ENCODE measurements at places on chromosomes 6 and 20.

DNA sequence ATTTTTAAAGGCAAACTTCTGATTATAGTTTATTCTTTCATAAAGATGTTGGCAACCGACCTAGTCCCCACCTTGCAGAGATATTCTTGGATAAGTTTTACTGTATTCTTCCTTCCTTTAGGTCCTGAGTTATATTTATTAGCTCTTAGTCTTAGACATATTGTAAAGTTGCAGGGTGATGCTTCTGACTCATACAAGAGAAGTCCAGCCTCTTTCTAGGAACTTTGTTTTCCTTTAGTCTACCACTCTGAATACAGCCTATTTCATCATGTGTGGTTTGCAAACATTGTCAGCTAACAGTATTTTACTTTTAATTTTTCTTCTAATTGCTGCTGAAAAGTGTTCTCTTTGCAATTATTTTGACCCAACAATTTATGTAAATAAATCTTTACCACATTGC is 686.7 kb downstream of the COL12A1 start:
- DNase-seq, result no peak

DNA sequence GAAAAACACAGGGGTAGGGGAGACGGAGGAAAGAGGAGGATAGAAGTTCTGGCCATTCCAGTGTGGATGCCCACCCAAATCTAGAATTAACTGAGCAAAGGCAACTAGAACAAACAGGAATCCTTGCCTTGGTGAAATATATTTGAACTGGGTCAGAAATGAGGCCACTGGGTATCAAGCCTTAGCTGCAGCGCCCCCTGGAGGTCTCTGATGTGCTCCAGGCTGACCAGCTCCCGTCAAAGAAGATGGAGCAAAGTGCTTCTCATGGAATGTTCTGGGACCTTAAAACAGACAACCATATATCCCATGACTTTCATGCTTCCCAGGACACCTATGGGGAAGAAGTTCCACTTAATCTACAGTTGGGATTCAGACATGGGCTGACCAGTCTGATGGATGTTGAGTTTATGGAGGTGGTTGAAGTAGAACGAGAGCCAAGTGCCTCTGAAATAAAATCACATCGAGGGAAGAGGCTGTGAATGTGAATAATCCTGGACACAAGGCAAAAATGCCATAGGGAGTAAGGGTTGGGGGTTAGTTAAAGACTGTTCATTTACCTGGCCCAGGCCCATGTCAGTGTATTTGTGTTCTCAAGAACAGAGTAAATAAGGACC is 50.4 kb downstream of the HLA-DPB1 start:
- DNase-seq, result no peak

GRCh38 chr6:142861711-142862110 is 83.3 kb downstream of the HIVEP2 start:
- no peak for DNase-seq

GRCh38 chr20:53901497-53902096 is 168.8 kb downstream of the BCAS1 start:
- no peak for DNase-seq

DNA sequence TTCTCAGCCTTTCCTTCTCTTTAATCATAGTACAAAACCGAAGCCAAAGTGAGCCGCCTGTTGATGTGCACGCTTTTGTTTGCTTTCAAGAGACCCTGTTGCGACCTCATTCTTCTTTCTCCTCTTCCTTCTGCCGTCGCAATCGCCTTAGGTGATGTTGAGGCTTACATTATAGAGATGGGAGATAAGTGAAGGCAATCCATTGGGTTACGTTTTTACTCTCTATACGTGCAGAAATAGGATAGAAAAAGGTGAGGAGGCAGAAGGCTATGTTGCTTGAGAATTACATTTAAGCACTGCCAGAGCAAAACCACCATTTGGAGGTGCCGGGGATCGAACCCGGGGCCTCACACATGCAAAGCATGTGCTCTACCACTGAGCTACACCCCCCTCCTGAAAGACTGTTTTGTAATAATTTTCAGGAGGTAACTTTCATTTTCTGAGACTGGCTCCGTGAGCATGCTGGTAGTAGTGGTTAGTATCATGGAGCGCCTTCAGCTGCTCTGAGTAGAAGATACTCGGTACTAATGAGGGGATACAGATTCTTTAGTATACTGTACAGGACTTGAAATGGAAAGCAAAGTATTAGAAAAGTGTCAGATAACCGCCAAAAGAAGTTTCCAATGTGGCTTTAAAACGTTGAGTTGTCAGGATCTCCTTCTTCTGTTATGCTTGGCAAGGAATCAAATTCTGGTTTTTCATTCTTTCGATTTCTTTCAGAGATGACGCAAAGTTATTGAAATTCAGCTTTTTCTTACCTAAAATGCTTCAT is 165.6 kb downstream of the TRIM27 start:
- DNase-seq, result no peak

DNA sequence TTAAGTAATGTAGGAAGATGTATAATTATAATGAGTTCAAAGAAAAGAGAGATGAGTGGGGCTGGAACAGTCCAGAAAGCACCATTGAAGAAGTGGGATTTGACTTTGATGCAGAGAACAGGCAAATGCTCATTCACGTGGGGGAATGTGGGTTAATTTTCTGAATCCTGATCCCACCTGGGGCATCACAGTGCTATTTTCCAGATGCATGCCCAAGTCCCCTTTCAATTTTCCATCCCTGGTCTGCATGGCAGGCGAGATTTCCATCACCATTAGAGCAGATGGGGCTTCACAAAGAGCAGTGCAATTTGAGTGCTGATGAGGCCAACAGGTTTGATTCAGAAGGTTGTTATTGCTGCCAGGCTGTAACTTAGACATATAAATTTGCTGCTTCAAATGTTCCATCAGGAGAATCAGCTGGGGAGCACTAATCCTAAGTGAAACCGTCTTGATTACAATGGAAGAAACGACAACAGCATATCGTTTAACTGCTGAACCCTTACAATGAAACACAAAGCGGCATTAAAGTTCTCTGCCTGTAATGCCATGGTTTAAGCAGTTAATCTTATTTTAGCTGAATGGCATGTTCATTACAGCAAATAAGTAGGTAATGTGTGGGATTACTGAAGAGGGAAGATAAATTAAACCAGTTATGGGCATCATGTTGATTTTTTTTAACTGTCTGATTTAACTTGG is 45.2 kb downstream of the OSTM1 start:
- DNase-seq, result no peak

GRCh38 chr20:31669876-31670275 is 32.2 kb downstream of the COX4I2 start:
- DNase-seq, result no peak

- no peak for DNase-seq
Measured at GRCh38 chr6:15280028-15280427, 34.2 kb downstream of the JARID2 start.

GRCh38 chr6:89859744-89860143 is 30.1 kb downstream of the CASP8AP2 start:
- no peak for DNase-seq

DNA sequence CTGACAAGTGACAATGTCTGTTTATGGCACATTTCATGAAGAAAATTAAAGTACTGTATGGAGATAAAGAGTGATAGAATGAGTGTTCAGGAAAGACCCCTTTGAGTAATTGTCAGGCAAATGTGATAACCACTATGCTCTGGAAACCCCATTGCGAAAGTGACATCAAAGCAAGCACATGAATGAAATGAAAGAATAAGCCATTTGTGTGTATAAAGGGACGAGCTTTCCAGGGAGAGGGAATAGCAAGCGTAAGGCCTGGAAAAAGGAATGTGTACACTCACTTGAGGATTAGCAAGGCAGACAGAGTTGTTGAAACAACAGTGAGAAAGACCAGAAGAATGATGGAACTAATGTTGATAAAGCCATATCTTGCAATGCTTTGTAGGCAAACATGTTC is 490.0 kb downstream of the GRIK2 start:
- DNase-seq, result no peak

GRCh38 chr6:83221889-83222479 is 28.8 kb downstream of the RWDD2A start:
- no peak for DNase-seq

DNA sequence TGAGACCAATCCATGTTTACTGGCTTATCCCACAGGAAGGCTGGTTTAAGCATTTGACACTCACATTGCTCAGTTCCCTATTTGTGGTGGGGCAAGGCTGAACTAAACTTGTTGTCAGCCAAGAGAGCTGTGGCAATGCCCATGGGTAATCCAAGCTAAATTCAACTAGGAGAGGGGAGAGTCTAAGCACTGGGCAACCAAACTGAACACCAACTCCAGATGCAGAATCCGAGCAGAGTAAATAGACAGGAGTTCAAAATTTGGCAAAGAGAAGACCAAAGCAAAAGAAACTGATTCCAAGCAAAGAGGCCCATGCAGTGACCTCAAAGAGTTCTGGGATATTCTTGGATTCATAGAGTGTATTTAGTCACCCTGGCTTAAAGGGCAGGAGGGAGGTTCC is 106.5 kb upstream of the NT5E start:
- no peak for DNase-seq

DNA sequence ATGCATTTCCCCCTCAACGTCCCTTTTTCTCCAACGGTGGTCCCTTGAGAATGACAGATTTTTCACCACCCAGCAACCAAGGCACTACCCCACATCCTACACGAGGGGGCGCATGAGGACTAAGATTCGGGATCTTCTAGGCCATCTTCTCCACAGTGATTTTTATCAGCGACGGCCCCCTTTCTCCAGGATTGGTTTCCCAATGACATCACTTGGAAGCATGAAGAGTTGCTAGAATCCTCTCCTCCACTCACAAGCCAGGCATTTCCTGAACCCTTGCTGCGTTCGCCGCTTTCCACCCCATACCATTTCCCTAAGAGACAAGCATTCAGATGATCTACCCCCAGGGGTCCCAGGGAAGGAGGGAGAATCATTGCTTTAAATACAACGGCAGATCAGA is 252.0 kb downstream of the HIVEP2 start:
- no peak for DNase-seq

DNA sequence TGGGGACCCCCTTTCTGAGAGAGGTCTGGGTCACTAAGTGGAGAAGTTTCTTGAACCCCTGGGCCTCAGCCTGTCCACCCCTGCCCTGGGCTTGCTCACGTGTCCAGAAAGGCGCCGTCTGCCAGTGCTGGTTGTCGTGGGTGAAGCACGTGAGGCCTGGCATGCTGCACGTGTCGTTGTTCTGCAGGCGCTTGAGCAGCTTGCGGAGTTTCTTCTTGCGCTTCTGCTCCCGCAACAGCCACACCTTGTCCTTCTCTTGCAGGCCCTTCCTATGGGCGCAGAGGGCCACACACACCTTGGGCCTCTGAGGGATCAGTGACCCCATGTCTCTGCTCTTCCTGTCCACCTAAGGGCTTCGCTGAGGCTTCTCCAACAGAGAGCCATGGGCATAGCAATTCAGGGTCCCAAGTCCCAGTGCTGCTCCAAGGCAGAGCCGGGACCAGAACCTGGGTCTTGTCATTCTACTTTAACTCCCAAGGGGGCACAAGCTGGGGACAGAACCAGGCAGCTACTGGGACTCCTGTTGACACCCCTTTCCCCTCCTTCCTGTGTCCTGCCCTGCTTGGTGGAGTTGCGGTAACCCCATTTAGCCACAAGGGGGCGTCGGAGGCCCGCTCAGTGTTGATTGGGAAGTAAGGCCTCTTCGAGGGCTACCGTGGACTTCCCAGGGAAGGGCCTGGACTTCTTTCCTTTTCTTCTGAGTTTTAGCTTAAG is 121.8 kb downstream of the SULF2 start:
- DNase-seq, result no peak

- no peak for DNase-seq
Measured at GRCh38 chr20:18639501-18639979, 51.7 kb downstream of the DTD1 start.

GRCh38 chr6:169398342-169399105 is 144.9 kb upstream of the THBS2 start:
- no peak for DNase-seq

- no peak for DNase-seq
Measured at GRCh38 chr20:59598625-59599310, 5.6 kb upstream of the PHACTR3 start.

- no peak for DNase-seq
Measured at GRCh38 chr20:40600441-40601219, 88.4 kb downstream of the MAFB start.

All from vagina (tissue), 2 donors.